ENCODE measurements at places on chromosomes 11 and 22. TPM values are rescaled to one million over a fixed set of nuclear protein-coding genes. Genes with fewer than 3 reads are reported as not detected.
A peak's percentile ranks its signal among the peaks of the same experiment; 100 is the strongest.

DNA sequence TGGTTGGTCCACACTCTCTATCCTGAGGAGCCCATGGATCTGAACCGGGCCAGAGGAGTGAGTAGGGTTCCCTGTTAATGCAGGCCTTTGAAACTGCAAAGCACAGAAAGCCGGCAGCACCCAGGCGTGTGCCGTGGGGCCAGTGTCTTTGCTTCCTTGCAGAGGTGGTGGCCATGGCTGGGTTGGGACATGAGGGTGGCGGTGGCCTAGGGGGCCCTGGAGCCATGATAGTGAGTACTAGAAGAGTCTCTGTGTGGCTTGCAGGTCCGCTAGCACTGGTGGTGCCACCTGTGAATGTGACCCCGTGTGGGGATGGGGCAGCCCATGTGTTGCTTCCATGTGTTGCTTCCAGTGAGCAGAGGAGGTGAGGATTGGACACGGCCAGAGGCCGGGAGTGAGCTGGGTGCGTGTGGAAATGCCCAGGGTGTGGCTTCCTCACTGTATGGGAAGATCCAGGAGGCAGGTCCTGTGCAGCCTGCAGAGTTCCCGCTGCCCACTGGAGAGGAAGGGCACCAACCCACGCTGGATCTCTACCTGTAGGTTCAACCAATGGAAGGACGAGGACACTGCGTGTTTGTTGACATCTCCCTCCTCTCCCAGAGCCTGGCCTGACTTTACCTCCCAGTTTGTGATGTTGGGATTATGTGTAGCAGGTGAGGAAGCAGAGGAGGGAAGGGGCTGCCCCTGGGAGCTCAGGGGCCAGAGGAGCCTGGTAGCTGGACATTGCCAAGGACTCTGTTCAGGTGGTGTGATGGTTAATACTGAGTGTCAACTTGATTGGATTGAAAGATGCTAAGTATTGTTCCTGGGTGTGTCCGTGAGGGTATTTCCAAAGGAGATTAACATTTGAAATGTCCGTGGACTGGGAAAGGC is 796.6 kb downstream of the TBC1D22A start:
- no peak overlapping the region for H3K27ac ChIP-seq
- no peak for DNase-seq
- no peaks in the 10 kb centered on the region for H3K4me1 ChIP-seq

- no peaks in the 10 kb centered on the region for H3K4me1 ChIP-seq
- H3K27me3 ChIP-seq: peaks cover 2% of the 10 kb centered on the region
- H3K4me3 ChIP-seq: no peak overlapping the region
- no peak for DNase-seq
These were observed 318.7 kb downstream of the BUD13 start for GRCh38 chr11:116454020-116454645.

The PLEKHA7 gene
- total RNA-seq: 9.8 TPM

- peaks cover 11% of the 10 kb centered on the region for H3K4me1 ChIP-seq
- no peaks in the 10 kb centered on the region for H3K27me3 ChIP-seq
- no peak overlapping the region for H3K27ac ChIP-seq
- DNase-seq: no peak
These were observed 203.1 kb upstream of the MTMR2 start for GRCh38 chr11:96126917-96127595.

GRCh38 chr11:29482510-29482909 is 534.3 kb downstream of the KCNA4 start:
- H3K4me3 ChIP-seq: no peak overlapping the region
- no peaks in the 10 kb centered on the region for H3K4me1 ChIP-seq
- no peak overlapping the region for H3K27ac ChIP-seq
- DNase-seq: no peak
- H3K27me3 ChIP-seq: no peaks in the 10 kb centered on the region
- no peaks in the 10 kb centered on the region for H3K36me3 ChIP-seq

The CBLIF gene
- not detected for total RNA-seq

DNA sequence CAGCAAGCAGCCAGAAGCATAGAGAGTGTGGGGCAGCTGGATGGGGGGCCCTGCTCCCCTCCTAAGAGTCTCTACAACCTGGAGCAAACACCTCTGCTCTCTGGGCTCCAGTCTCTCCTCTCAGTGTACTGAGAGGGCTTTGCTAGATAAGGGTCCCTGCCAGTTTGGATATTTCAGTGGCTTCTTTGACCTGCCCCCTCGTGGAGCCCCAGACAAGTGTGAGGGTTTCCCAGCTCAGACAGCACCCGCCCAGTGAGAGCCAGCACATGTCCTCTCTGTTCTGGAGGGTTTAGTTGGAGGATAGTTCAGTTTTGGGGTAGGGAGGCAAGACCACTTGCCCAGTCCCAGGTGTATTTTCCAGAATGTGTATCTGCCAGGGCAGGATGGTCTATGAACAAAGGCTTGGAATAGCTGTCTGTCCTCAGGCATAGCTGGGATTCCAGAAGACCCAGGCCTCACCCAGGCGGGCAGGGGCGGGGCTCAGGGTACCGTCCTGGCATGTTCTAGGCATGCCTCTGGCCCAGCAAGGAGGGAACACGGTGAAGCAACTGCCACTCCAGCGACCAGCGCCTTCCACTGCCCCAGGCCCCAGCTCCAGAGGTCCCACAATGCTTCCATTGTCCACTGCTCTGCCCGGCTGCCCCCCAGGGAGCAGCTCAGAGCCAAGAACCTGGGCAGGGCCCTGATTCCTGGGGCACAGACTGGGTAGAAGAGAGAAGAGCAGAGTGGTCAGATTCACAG is 7.5 kb upstream of the MICALL1 start:
- no peaks in the 10 kb centered on the region for H3K36me3 ChIP-seq
- H3K4me3 ChIP-seq: no peak overlapping the region
- H3K27me3 ChIP-seq: no peaks in the 10 kb centered on the region
- H3K4me1 ChIP-seq: no peaks in the 10 kb centered on the region
- DNase-seq: peak; percentile 92
- peak overlapping the region; percentile 93 for H3K27ac ChIP-seq

DNA sequence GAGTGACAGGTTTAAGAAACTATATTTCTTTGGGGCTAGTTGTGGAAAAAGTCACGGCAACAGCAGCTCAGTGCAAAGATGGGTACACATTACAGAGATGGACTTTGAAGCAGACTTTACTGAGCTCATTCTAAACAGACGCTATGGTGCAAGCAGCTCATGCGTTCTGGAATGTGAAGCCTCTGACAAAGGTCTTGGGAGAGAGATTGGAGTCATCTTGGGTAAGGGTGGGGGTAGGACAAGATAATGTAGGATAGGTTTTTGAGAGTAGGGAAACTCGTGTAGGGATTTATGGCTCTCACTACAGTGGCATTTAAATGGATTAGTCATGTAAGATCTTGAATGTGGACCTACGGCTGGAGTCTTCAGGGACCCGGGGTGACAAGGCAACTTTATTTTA is 36.2 kb upstream of the CLMP start:
- H3K27me3 ChIP-seq: no peaks in the 10 kb centered on the region
- H3K27ac ChIP-seq: no peak overlapping the region
- no peak overlapping the region for H3K4me3 ChIP-seq
- no peak for DNase-seq

- DNase-seq: no peak
- no peak overlapping the region for H3K27ac ChIP-seq
- no peaks in the 10 kb centered on the region for H3K36me3 ChIP-seq
- H3K4me1 ChIP-seq: no peaks in the 10 kb centered on the region
- H3K4me3 ChIP-seq: no peak overlapping the region
- no peaks in the 10 kb centered on the region for H3K27me3 ChIP-seq
These were observed 35.1 kb upstream of the GGTLC2 start for GRCh38 chr22:22609291-22609690.

The HBB gene
- 71.8 TPM for total RNA-seq

The TANGO2 gene
- 33.4 TPM for total RNA-seq

- H3K36me3 ChIP-seq: no peaks in the 10 kb centered on the region
- H3K27ac ChIP-seq: no peak overlapping the region
- H3K27me3 ChIP-seq: no peaks in the 10 kb centered on the region
- no peak for DNase-seq
- no peaks in the 10 kb centered on the region for H3K4me1 ChIP-seq
- no peak overlapping the region for H3K4me3 ChIP-seq
These were observed 219.7 kb upstream of the ANO3 start for GRCh38 chr11:26112264-26112663.

All from breast epithelium (tissue), 4 donors.